NCI-H1436 treated with DMSO at 0.1 percent for 48 hours (cell line): ENCODE measurements at places on chromosomes 12 and 14.

GRCh38 chr12:50309950-50310349, 26.6 kb upstream of the LIMA1 start:
- no peak for DNase-seq

DNA sequence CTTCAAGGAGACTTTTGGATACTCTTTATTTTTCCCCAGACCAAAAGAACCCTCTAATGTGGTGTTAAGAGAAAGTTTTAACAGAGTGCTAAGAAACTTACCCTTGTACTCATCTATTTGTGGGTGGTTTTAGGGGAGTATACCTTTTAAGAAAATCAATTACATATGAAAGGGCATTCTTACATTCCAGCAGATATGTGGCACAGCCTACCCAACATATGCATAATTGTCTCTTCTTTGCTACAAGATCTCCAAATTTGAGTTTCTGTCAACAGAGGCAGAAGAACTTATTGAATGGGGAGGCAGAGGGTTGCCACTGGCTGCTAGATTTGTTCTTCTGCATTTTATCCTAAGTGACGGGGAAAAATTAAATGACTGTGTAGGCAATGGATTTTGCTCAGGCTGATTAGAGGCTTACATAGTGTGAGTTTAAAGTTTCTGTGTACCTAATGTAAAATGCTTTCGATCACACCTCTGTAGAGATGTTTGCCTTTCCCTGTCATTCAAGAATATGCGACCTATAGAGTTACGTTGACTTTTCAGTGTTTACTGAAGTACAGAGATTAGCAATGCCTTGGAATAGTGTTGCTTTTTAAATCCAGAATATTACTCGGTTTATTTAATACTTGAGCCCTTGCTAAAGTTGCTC, 54.6 kb downstream of the PROX2 start:
- no peak for DNase-seq

GRCh38 chr12:15208140-15208539, 13.1 kb downstream of the RERG start:
- DNase-seq = no peak

DNA sequence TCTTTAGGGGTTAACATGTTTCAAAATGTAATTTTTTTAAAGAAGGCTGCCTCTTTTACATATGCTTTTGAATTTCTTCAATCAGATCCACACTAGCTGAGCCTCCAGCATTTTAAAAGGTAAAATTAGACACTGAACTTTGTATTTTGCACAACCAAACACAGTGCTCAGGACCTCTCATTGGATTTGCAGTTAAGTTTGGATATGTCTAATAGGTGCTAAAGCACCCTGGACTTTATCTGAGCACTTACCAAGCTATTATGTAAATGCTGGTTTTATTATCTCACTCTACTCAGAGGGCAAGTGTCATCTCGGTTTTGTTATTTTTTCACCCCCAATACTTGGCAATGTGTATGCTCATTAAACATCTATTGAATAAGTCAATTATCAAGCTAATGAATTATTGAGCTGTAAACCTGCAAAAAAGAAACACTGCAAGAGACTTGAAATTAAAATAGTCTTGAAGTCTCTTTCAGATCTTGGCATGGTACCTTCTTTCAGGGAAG, 150.7 kb downstream of the KIF21A start:
- DNase-seq = no peak

DNA sequence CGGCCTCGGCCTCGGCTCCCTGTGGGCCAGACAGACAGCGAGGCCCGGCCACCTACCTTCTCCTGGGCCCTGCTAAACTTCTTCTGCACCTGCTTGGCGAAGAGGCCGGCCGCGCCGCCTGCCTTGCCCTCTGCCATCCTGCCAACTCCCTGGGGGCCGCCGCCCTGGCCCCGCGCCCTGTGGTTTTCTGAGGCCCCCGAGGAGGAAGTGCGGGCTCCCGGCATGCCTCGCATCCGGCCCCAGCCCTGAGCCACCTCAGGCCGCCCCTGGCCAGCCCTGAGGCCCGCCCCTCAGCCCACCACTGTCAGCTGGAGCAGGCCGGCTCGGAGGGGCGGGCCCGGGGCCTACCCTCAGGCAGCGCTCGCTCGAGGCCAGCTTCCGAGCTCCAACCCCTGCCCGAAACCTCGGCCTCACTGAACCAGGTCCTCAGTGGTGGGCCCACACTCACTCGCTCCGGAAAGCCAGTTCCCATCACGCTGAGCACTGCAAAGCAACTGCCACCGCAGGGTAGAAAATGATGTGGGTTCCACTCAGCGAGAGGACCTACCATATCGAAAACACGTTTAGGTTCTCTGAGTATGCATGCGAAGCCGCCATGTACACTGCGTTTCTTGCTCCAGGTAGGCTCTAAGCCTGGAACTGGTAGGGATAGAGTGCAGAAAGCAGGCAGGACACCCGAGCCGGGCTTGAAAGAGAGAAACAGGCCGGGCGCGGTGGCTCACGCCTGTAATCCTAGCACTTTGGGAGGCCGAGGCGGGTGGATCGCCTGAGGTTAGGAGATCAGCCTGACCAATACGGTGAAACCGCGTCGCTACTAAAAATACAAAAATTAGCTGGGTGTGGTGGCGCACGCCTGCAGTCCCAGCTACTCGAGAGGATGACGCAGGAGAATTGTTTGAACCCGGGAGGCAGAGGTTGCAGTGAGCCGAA, at the start of gene BIN2:
Gene BIN2, minus strand, starts transcription at position 209 of the 930 bp plus-strand sequence. Its CDS starts 72 bp downstream, at position 137.
- DNase-seq = no peak

DNA sequence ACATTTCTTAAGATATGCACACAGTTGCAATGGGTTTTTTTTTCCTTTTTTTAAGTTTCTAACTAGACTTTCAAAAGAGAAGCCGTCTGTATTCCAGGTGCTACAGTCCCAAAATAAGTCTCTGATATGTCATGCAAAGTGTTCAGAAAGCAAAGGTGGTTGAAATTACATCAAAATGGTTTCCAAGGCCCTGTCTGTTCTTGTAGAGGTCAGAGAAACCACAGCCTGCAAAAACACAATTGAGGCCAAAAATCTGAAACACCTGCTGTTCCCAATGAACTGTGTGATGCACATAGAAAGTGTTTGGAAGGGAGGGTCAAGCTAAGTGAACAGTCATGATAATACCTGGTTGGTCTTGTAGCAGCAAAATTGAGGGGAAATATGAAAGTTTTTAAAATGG, 91.0 kb downstream of the VRK1 start:
- DNase-seq = no peak

- no peak for DNase-seq
These were observed 92.3 kb upstream of the FERMT2 start for GRCh38 chr14:53043027-53043581.

DNA sequence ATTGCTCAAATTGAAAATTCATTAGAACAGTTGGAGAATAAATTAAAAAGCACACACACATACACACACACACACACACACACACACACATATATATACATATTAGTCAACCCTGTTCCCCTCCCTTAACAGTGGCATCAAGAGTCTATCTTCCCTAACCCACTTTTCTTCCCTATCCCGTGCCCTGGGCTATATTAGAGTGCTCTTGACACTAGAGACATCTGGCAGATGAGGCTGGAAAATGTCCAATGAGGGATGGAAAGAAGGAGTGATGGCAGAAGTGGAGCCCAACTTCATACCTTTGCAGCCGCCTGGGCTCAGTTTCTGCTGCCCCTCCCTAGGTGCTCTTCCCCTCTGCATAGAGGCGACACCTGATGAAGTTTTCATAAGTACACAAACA, 172.4 kb upstream of the NUDT4 start:
- DNase-seq = no peak

DNA sequence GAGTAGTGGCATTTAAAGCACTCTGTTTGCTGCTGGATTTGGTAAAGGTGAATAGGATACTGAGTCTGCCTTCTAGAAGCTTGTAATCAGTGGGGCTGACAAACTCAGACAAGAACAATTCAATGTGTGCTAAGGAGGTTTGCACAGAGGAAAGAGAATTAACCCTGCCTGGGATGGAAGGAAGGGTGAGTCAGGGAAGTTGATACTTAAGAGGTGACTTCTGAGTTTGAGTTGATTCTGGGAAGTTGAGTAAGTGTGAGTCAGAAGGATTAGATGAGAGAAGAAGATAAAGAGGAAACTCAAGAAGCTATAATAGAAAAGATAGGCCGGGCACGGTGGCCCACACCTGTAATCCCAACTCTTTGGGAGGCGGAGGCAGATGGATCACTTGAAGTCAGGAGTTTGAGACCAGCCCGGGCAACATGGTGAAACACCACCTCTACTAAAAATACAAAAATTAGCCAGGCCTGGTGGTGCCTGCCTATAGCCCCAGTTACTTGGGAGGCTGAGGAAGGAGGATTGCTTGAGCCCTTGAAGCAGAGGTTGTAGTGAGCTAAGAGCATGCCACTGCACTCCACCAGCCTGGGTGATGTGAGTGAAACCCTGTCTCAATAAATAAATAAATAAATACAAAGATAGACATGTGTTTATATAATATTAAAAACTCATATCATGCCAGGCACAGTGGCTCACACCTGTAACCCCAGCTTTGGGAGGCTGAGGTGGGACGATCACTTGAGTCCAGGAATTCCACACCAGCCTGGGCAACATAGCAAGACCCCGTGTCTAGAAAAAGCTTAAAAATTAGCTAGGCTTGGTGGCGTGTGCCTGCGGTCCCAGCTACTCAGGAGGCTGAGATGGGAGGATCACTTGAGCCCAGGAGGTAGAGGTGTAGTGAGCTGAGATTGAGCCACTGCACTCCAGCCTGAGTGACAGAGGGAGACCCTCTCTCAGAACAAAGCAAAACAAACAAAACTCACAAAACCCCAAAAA, 126.8 kb upstream of the CPM start:
- no peak for DNase-seq

DNA sequence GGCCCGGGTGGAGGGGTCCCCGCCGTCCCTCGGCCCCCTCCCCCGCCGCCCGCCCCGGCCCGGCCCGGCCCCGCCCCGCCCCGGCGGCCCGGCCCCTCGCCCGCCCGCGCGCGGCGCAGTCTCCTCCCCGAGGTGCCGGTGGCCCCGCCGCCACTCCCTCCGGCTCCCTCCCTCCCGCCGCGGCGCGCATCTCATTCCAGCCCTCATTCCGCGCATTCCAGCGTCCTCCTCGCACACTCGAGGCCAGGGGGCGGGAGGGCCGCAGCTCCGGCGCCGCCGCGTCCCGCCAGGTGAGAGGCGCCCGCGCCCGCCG, at the start of gene TEAD4:
Gene TEAD4, plus strand, starts transcription at position 206 of the 313 bp plus-strand sequence.
- DNase-seq = no peak

GRCh38 chr12:113980537-113981337, 14.6 kb upstream of the RBM19 start:
- peak; percentile 15 for DNase-seq

DNA sequence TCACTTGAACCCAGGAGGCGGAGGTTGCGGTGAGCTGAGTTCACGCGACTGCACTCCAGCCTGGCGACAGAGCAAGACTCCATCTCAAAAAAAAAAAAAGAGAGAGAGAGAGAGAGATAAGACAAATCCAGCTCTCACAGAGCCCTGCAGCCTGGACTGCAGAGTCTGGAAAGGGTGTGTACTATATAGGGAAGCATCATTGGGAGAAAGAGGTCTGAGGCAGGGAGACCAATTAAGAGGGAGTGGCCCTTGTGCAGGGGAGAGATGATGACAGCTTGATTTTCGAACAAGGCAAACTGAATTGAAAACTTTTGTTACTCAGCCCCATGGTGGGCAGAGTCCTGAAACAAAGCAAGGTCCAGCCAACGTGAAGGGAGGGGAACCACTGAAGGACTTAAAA, 116.2 kb downstream of the CCDC60 start:
- no peak for DNase-seq

- DNase-seq = no peak
These were observed 10.7 kb downstream of the NR1H4 start for GRCh38 chr12:100484183-100484886.

DNA sequence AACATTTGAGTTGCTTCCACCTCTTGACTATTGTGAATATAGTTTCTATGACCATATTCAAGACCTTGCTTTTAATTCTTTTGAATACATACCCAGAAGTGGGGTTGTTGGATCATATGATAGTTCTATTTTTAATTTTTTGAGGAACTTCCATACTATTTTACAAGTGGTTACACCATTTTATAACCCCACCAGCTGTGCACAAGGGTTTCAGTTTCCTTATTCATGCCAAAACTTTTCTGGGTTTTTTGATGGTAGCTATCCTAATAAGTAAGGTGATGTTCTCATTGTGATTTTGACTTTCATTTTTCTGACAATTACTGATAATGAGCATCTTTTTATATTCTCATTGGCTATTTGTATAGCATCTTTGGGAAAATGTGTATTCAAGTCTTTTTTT, 109.4 kb upstream of the GARIN2 start:
- no peak for DNase-seq

DNA sequence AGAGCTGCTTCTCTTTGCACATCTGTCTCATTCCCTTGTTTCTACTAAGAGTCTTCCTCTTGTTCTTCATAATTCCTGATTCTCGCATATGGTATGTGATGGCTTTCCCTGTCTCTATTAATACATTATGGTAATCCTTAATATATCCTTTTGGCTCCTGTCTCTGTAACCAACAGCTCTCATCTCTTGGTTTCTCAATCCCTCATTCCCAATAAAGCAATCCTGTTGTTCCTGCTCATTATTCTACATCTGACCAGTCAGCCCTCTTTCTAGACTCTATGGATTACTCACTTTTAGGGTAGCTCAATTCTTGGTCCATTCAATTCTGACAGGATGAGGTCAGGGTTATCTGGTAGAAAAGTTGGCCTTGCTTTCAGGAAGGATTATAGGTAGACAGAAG, 349.9 kb downstream of the LRIG3 start:
- no peak for DNase-seq

- no peak for DNase-seq
These were observed 745.8 kb downstream of the SLC6A15 start for GRCh38 chr12:84166812-84167211.

- DNase-seq = no peak
These were observed 23.8 kb upstream of the PLD4 start for GRCh38 chr14:104900639-104901512.

- no peak for DNase-seq
These were observed 5.5 kb downstream of the OR10AD1 start for GRCh38 chr12:48197549-48197970.

DNA sequence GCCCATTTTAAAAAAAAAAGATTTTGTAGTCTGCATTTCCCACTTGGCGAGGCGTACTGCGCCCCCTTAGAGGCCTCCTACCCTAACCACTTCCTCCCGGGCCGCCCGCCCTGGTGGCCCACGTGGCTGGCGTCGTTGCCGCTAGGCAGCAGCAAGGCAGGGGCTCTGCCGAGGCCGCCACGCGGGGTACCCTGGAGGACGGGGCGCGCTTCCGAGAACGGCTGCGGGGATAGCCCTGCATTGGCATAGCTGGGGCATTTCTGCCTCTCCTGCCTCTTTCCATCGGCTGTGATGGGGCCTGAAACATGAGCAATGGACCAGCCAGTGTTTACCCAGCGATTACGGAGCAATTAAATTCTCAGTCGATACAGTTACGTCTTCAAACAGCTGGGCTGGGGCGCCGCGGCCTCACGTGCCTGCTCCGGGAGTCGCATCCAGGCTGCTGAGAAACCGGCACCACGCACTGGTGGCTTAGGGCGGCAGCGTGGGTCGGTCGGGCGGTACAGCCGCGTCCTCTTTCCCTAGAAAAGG, 38.0 kb downstream of the IQSEC3 start:
- DNase-seq = peak; percentile 80

DNA sequence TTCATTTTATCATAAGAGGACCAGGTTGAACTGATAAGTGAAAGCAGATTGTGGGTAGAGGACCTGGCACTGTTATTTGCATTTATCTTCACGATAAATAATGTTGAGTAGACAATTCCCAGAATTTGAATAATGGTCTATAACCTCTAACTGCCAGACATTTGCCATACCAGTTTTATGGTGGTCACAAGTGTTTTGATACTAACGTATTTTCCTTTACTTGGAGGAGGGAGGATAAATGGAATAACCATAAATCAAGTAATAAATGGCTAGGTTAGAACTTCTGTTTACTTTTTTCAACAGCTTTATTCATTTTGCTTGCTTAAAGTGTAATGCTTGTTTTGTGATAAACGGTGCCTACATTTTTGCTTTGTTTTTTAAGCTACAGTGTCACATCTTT, 9.5 kb downstream of the PAX9 start:
- no peak for DNase-seq
